Activated CD4-positive, alpha-beta T cell treated with anti-CD3 and anti-CD28 coated beads, Interleukin-2, amount 10 ng/mL, durations not matched to agents 24 days and 14 days (primary cell): ENCODE measurements at places on chromosomes 13 and 19. TPM values are rescaled to one million over a fixed set of nuclear protein-coding genes. Genes with fewer than 3 reads are reported as not detected.

DNA sequence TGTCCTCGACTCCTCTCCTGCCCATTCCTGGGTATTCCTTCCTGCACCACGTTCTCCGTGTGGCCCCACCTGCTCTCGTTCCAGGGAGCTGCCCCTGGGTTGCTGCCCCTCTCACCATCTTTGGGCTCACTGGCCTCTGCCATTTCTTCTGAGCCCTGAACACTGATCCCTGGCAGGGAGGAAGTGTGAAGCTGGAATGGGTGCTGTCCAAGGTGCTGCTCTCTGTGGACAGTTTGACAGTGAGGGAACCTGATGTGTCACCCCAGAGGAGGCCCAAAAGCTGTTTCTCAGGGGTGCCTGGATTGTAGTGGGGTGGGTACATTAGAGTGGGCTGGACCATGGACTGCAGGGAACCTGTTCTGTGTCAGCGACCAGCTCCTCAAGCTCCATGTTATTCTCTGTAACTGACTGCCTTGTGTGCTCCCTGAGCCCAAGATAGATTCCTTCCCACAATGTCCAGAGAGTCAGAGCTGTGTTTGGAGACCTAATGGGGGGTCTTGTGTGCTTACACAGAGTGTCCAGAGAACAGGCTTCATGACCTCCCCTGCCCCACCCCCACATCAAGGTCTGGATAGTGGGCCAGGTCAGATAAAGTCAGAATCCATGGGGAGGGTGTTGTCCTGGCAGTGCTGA lies 7.2 kb upstream of the CEACAM8 start:
- no peak overlapping the region for H3K4me3 ChIP-seq
- no peaks in the 10 kb centered on the region for H3K36me3 ChIP-seq
- no peak overlapping the region for H3K27ac ChIP-seq
- no peaks in the 10 kb centered on the region for H3K27me3 ChIP-seq
- no peaks in the 10 kb centered on the region for H3K4me1 ChIP-seq

GRCh38 chr13:77389625-77390000 lies 62.7 kb upstream of the MYCBP2 start:
- DNase-seq = no peak
- no peak overlapping the region for H3K27ac ChIP-seq
- H3K4me1 ChIP-seq = peaks cover 12% of the 10 kb centered on the region
- H3K27me3 ChIP-seq = peaks cover 27% of the 10 kb centered on the region
- H3K4me3 ChIP-seq = no peak overlapping the region
- no peaks in the 10 kb centered on the region for H3K36me3 ChIP-seq

DNA sequence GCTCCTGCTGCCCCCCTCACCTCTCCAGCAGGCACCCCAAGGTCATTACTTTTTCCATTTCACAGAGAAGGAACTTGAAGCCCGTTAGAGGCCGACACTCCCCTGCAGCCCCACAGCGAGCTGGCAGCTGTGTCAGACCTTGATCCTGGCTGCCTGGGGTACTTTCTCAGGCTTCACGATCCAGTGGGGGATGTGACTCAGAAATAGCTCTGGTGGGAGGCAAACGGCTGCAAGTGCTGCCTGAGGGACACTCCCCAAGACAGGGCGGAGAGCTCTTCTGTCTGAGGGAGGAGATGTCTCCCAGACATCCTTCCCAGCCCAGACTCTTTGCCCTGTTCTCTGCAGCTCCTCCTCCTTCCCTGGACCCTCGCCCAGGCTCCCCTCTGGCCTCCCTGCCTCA lies 4.8 kb downstream of the TSKS start:
- H3K27me3 ChIP-seq = no peaks in the 10 kb centered on the region
- H3K36me3 ChIP-seq = no peaks in the 10 kb centered on the region
- no peak overlapping the region for H3K27ac ChIP-seq
- H3K4me1 ChIP-seq = no peaks in the 10 kb centered on the region
- DNase-seq = no peak
- no peak overlapping the region for H3K4me3 ChIP-seq

DNA sequence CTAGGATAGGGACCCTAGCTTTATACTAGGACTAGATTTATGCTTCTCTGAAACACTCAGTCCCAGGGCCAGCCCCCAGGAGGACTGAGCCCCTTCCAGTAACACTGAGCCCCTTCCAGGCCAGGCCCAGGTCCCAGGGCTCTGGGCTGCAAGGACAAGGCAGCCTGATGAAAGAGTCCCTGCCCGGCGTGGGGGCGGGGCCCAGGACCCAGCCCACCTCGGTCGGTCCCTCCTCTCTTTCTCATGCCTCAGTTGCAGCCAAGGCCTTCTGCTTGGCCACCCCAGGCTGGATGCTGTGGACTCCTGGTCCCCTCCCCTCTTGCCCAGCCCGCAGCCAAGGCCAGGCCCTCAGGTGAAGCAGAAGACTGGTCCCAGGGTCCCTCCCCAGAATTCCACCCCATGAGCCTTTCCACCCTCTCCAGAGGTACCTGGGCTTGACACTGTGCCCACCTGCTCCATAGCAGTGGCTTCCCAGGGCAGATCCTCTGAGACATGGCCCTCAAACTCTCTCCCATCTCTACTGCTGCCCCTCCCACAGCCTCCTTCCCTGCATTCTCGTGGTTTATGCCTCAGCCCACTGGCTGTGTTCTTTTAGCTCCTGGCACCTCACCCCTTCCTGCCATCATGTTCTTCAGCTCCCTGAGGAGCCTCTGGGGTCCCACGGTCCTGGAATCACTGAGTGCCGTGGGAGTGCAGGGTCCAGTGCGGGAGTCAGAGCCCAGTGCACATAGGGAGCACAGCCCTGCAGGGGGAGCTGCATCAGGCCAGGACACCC lies 53.6 kb upstream of the C1QTNF9B start:
- H3K27ac ChIP-seq = no peak overlapping the region
- no peak overlapping the region for H3K4me3 ChIP-seq
- no peak for DNase-seq
- H3K27me3 ChIP-seq = peaks cover 15% of the 10 kb centered on the region

GRCh38 chr19:54158812-54159351 lies 639 bp downstream of the LENG1 start:
- H3K27ac ChIP-seq = peak overlapping the region; percentile 99
- H3K4me1 ChIP-seq = peaks cover 50% of the 10 kb centered on the region
- DNase-seq = peak; percentile 82

DNA sequence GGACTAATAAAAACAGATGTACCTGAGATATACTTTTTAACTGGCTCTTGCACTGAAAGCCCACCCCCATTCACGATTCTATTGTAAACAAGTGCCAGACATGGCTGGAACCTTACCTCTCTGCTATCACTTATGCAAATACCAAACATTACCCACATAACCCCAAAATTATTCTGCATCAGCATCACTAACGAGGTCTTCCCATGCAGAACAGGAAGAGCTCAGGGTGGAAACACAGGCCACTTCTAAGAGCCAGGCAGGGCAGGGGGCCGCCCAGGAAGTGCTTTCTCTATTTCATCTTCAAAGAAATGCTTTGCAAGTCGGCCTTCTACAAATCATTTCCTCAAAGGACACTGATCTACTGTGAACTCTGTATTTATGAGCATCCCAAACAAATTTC lies 7.3 kb downstream of the IRS2 start:
- H3K27ac ChIP-seq = peak overlapping the region; percentile 21
- H3K4me3 ChIP-seq = peak overlapping the region; percentile 64
- H3K27me3 ChIP-seq = no peaks in the 10 kb centered on the region
- H3K4me1 ChIP-seq = peaks cover 35% of the 10 kb centered on the region
- peaks cover 7% of the 10 kb centered on the region for H3K36me3 ChIP-seq
- peak; percentile 86 for DNase-seq

DNA sequence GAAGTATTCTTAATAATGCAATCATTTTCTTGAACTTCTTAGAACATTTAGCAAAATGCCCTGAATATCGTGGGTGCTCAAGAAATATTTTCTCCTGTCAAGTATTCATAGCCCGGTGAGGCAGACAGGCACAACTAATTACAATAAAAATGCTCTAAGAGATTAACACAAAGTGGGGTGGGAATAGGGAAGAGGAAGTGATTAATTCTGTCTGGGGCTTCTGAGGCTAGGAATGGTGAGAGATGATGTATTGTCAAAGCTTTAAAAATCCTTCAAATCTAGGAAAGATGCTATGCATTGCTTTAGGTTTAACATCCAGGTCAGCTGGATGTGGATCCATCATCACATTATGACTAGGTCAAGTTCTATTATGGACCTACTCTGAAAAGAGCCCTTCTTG lies 66.9 kb upstream of the POSTN start:
- H3K4me1 ChIP-seq = no peaks in the 10 kb centered on the region
- no peak overlapping the region for H3K4me3 ChIP-seq
- no peak overlapping the region for H3K27ac ChIP-seq
- no peaks in the 10 kb centered on the region for H3K27me3 ChIP-seq

GRCh38 chr19:6833166-6833790 lies 54.1 kb upstream of the ADGRE1 start:
- no peak overlapping the region for H3K4me3 ChIP-seq
- peaks cover 81% of the 10 kb centered on the region for H3K36me3 ChIP-seq
- DNase-seq = no peak
- no peak overlapping the region for H3K27ac ChIP-seq

- H3K27me3 ChIP-seq = no peaks in the 10 kb centered on the region
- no peak for DNase-seq
- H3K27ac ChIP-seq = no peak overlapping the region
These were observed 36.7 kb upstream of the RANBP3 start for GRCh38 chr19:6014551-6015135.

DNA sequence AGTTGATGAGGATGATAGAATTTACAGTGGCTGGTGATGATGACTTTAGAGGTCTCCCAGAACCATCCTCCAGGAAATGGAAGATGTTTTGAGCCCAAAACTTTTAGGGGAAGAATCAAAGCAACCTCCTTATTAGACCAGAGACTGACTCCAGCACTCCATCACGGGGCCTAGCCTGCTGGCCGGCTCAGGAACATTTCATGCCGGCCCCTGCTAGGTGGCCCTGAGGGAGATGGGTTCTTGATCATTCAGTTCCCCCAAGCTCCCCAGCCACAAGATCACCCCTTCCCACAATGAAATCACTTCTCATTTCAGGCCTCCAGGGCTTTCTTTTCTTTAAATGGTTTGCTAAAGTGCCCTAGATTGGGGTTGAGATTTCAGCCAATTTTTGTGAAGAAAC lies 79.7 kb upstream of the SIAH3 start:
- H3K27ac ChIP-seq = no peak overlapping the region
- no peak overlapping the region for H3K4me3 ChIP-seq
- H3K36me3 ChIP-seq = no peaks in the 10 kb centered on the region
- peaks cover 10% of the 10 kb centered on the region for H3K27me3 ChIP-seq
- no peaks in the 10 kb centered on the region for H3K4me1 ChIP-seq

- H3K27me3 ChIP-seq = peaks cover 22% of the 10 kb centered on the region
- H3K36me3 ChIP-seq = peaks cover under 1% of the 10 kb centered on the region
- peaks cover 17% of the 10 kb centered on the region for H3K4me1 ChIP-seq
- peak; percentile 74 for DNase-seq
These were observed 112.2 kb downstream of the IER2 start for GRCh38 chr19:13262450-13262849.

GRCh38 chr19:43498233-43498842 lies 6.2 kb downstream of the PHLDB3 start:
- peaks cover 8% of the 10 kb centered on the region for H3K4me1 ChIP-seq
- H3K4me3 ChIP-seq = no peak overlapping the region
- H3K27me3 ChIP-seq = no peaks in the 10 kb centered on the region
- peaks cover 36% of the 10 kb centered on the region for H3K36me3 ChIP-seq
- no peak for DNase-seq

DNA sequence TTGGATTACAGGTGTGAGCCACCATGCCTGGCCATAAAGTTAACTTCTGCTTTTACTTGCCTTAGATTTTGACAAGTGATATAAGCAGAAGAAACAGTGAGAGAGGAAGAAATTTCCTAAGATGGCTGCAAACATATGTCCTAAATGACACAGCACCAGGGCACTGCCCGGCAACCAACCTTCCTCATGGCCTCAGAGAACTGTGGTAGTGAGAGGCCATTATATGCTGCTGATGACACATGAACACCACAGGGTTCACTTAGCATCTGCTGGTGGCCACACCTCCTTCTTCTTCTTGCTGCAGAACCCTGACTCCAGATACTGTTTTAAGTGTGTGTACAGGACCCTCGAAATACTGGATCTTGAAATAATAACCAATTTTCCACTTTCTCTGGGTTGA lies 88.2 kb downstream of the KCTD12 start:
- no peaks in the 10 kb centered on the region for H3K4me1 ChIP-seq
- peaks cover 2% of the 10 kb centered on the region for H3K27me3 ChIP-seq
- no peaks in the 10 kb centered on the region for H3K36me3 ChIP-seq
- no peak for DNase-seq
- H3K27ac ChIP-seq = no peak overlapping the region

TUBA3C gene
- not detected in 2 replicates for total RNA-seq

DNA sequence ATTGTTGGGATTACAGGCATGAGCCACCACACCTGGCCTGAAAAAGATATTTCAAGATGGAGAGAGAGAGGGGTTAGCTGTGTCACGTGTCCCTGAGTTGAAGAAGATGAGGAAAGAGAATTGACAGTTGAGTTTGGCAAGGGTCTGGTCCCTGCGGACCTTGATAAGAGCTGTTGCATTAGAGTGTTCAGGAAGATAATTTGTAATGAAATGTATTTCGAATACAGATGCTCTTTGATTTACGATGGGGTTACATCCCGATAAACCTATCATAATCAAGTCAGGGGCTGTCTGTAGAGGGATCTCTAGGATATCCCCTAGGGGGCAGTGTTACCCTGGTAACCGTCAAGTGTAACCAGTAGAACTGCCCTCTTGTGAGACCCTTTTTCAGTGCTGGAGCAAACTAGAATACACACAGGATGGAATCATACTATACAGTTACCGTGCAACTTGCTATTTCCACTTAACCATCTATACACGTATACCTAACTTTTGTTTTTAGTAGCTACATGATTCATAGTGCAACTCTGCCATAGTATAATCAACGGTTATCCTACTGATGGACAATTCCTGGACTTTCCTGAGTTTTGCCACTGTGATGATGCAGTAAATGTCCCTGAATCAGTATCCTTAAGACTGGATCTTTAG lies 1.5 kb upstream of the ELOF1 start:
- DNase-seq = peak; percentile 91
- H3K4me1 ChIP-seq = peaks cover 36% of the 10 kb centered on the region
- H3K4me3 ChIP-seq = peak overlapping the region; percentile 95
- H3K27me3 ChIP-seq = no peaks in the 10 kb centered on the region
- H3K36me3 ChIP-seq = peaks cover 17% of the 10 kb centered on the region

GRCh38 chr13:110880627-110881026 lies 34.2 kb downstream of the ANKRD10 start:
- no peak overlapping the region for H3K27ac ChIP-seq
- H3K27me3 ChIP-seq = no peaks in the 10 kb centered on the region
- no peak for DNase-seq
- H3K4me3 ChIP-seq = no peak overlapping the region
- peaks cover 12% of the 10 kb centered on the region for H3K4me1 ChIP-seq

- no peaks in the 10 kb centered on the region for H3K36me3 ChIP-seq
- H3K4me1 ChIP-seq = no peaks in the 10 kb centered on the region
- no peak overlapping the region for H3K27ac ChIP-seq
- no peak overlapping the region for H3K4me3 ChIP-seq
- H3K27me3 ChIP-seq = no peaks in the 10 kb centered on the region
These were observed 637.8 kb upstream of the KLF12 start for GRCh38 chr13:74771964-74772363.

GRCh38 chr19:41936416-41936850 lies 8.2 kb upstream of the ERFL start:
- no peaks in the 10 kb centered on the region for H3K36me3 ChIP-seq
- no peak for DNase-seq
- H3K27ac ChIP-seq = peak overlapping the region; percentile 68
- H3K27me3 ChIP-seq = peaks cover 25% of the 10 kb centered on the region
- H3K4me3 ChIP-seq = peak overlapping the region; percentile 24
